ENCODE measurements at places on chromosomes 5 and 9.

DNA sequence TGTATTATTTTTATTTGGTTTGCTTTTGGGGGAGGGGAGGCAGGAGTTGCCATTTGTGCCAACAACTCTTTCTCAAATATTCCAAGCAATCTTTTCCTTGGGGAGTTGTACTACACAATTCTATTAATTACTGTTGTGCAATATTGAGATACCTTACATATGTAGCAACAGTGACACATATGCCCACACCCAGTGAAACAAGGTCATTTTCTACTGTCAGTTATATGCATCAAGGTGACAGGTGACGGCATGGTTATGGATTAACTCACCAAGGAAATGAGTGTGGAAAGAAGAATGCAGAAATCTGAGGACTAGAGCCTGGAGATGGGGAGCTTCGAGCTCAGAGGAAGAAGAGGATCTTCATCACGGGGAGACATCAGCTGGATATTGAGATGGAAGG is 17.9 kb upstream of the MSMP start:
- DNase-seq, result no peak

GRCh38 chr9:9996259-9996658 is 616.5 kb downstream of the PTPRD start:
- DNase-seq, result no peak

DNA sequence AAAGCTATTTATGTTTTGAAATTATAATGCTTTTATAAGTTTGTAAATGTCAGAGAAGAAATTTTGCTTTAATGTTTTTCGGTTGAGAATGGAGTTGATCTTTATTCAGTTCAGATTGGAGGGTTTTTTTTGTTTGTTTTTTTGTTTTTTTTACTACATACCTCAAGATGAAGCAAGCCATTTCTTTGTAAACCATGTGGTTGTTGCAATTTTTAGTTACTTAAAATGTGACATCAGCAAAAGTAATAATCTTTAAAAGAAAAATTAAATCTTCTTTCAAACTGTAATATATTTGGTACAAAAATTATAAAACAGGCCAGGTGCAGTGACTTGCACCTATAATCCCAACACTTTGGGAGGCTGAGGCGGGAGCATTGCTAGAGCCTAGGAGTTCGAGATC is 102.6 kb downstream of the CDC42SE2 start:
- DNase-seq, result no peak

DNA sequence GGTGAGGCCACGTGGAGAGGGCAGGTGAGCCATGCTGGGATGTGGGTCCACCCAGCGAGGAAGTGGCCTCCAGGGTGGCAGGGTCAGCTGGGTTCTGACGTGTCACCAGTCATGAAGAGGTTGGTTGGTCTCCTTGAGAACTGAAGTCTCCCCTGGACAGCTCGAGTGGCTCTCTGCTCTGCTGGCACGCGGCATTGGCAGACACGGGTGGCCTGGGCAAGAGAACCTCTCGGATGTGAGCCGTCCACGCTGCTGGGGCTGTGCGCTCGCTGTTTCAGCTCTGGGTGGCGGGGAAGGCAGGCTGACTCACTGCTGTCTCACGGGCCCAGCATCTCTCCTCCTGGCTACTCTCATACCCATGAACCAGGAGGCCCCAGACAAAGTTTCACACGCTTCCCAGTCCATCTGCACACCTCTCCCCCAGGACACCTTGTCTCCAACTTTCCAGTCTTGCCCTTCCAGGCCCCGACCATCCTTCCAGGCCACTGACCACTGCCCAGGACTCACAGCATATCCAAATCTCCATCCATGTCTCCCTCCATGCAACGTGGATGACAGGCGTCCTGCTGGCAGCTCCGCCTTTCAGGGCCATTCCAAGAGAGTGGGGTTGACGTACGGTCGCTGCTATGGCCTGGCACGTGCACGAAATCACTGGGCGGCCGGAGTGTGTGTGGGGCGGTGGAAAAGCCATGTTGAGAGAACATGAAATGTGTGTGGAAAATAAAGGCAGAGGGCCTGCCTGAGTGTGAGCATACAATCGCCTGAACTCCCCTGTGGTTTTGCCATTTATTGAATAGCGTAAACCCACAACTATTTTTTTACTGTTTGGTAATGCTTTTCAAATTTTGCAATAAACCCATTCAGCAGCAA is 145.0 kb upstream of the COL5A1 start:
- no peak for DNase-seq

- no peak for DNase-seq
These were observed 79.0 kb downstream of the GTF3C4 start for GRCh38 chr9:132749306-132749705.

DNA sequence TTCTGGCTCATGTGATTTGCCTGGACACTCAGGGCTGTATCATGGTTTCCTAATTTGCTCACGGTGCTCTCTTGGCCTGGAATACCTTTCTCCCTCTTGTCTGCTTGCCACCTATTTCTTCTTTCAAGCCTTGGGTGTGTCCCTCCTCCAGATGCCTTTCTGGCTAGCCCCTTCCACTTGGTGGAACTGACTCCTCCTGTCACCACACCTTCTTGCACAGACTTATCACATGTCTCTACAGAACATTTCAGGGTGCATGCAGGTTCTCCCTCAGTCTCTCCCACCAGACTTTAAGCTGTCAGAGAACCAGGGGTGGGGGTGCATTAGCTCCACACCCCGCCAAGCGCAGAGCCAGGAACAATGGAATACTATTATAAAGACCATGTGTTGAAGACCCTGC is 1.9 kb downstream of the TBC1D2 start:
- no peak for DNase-seq

GRCh38 chr9:84169240-84169639 is 171.3 kb downstream of the SLC28A3 start:
- no peak for DNase-seq

DNA sequence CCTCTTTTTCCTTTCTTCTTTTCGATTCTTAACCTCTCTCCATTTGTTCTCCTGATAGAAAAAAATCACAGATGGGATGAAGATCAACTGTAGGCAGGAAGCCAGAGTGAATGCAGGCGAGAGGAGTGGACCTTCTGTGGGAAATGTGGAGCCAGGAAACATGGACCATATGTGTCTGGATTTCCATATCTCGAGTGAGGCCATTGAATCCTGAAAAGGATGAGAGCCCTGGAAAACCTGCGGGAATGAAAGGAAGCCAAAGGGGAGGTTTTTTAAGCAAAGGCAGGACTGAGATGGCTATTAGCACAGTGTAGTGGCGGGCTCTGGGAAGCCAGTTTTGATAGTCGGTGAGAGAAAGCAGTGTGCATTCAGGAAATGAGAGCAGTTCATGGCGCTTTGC is 139.5 kb upstream of the C9orf72 start:
- no peak for DNase-seq

DNA sequence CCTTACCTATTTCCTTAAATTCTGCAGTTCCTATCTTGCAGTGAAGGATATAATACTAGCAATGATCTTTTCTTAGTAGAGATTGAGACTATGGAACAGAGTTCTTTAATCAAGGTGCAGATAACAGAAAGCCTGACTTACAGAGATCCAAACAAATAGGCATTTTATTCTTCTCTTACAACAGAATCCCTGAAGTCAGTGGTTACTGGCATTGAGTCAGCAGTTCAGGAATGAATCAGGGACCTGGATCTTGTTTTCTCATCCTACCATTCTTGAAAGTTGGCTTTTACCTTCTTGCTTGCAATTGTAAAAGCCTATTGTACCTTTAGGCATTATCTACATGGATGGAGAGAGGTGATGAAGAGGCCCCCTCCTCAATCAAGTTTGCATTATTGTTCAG is 47.5 kb upstream of the TLE4 start:
- DNase-seq, result no peak

DNA sequence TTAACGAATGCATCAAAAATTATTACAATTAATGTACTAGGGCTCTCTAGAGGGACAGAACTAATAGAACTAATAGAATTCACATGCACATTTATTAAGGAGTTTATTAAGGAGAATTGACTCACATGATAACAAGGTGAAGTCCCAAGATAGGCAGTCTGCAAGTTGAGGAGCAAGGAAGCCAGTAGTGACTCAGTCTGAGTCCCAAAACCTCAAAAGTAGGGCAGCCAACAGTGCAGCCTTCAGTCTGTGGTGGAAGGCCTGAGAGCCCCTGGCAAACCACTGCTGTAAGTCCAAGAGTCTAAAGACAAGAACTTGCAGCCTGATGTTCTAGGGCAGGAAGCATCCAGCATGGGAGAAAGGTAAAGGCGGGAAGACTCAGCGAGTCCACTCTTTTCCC is 633.8 kb downstream of the SEMA5A start:
- no peak for DNase-seq
